ENCODE measurements at places on chromosomes 5 and 9. TPM values are rescaled to one million over a fixed set of nuclear protein-coding genes. Genes with fewer than 3 reads are reported as not detected.

DNA sequence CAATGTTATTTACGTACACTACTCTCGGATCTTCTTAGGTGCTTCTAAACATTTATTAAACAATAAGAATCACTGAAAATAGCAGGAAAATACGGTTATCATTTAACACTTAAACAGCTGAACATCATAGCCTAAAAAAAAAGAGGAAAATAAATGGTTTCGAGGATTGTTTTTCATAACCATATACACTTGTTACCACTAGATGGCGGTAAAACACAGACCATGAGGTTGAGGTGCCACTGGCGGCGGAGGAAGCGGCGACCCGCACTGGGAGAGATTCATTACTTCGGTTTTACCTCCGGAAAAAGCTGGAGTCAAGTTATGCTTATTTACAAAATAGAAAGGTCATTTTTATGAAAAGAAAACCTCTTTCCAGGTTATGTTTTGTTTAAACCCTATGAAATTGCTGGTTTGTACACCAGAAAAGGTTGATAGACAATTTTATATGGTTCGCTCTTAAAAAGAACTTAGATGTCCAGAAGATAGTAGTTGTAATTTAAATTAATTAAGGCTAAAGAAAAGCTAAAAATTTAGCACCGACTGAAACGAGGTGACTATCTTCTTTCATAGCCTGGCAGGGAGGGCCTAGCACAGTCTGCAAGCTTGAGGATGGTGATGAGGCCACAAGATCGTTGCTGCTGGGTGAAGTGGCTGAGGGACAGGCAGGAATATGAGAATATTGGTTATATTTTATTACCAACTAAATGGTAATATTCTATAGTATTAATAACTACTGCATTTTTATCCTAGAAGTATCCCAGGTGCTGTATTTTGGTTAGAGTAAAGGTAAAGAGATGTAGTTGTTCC, 605.7 kb downstream of the RAB3C start:
- H3K4me1 ChIP-seq, result peaks cover 17% of the 10 kb centered on the region
- H3K27me3 ChIP-seq, result no peaks in the 10 kb centered on the region
- H3K27ac ChIP-seq, result no peak overlapping the region
- peak; percentile 85 for DNase-seq

The ZNG1A gene
- 26.3 TPM for total RNA-seq

DNA sequence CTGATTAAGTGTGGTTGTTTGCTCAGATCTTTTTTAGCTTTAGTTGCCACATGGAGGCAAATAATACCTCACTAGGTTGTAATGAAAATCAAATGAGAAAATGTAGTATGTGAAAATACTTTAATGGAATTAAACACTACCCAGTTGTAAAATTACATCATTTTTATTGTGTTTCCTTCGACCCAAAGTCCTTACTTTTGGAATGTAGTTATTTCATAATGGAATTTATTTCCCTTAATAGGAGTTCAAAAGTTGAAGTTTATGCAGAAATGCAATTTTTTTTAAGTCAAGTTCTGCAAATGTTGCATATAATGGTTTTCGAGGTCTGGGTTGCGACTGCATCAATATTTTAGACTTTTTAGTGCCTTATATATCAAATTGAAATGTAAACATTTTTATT, 31.0 kb downstream of the TNPO1 start:
- peak overlapping the region; percentile 98 for H3K4me3 ChIP-seq
- peaks cover 75% of the 10 kb centered on the region for H3K4me1 ChIP-seq
- DNase-seq, result no peak
- H3K27me3 ChIP-seq, result no peaks in the 10 kb centered on the region
- H3K27ac ChIP-seq, result peak overlapping the region; percentile 97

The FOXD4L3 gene
- total RNA-seq, result not detected

The PCDH12 gene
- total RNA-seq, result not detected

The LHX6 gene
- not detected for total RNA-seq

DNA sequence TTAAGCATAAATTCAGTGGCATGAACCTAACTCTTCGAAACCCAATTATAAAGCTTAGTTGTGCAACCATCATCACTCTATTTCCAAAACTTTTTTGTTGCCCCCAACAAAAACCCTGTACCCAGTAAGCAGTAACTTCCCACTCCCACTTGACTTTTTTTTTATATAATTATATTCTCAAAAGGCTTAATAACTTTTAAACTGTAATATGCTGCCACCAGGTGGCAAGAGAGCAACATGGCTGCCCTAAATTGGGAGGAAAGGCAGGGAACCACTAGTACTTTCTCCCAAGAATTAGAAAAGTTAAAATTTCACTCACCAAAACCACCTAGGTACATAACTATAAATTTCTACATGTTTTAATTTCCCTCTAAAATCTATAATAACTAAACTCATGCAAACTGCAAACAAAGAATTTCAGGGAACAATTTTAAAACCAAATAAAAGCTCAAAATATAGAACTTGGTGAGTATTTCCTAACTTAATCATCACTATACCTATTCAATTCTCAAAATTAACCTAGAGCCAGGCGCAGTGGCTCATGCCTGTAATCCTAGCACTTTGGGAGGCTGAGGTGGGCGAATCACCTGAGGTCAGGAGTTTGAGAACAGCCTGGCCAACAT, 50.2 kb upstream of the RNF38 start:
- H3K27me3 ChIP-seq, result no peaks in the 10 kb centered on the region
- peaks cover 2% of the 10 kb centered on the region for H3K4me1 ChIP-seq
- no peak overlapping the region for H3K27ac ChIP-seq
- no peaks in the 10 kb centered on the region for H3K36me3 ChIP-seq
- no peak for DNase-seq

The PRRX2 gene
- 5.6 TPM for total RNA-seq

- no peaks in the 10 kb centered on the region for H3K27me3 ChIP-seq
- H3K4me1 ChIP-seq, result peaks cover 4% of the 10 kb centered on the region
- no peak overlapping the region for H3K27ac ChIP-seq
- H3K4me3 ChIP-seq, result no peak overlapping the region
- peaks cover 31% of the 10 kb centered on the region for H3K36me3 ChIP-seq
Observed at GRCh38 chr9:113258282-113258681, 17.1 kb downstream of the CDC26 start.

- H3K27me3 ChIP-seq, result no peaks in the 10 kb centered on the region
- peaks cover 12% of the 10 kb centered on the region for H3K4me1 ChIP-seq
- no peak overlapping the region for H3K4me3 ChIP-seq
- no peak overlapping the region for H3K27ac ChIP-seq
- no peak for DNase-seq
Observed at GRCh38 chr9:137030538-137031527, 1.1 kb downstream of the FUT7 start.

DNA sequence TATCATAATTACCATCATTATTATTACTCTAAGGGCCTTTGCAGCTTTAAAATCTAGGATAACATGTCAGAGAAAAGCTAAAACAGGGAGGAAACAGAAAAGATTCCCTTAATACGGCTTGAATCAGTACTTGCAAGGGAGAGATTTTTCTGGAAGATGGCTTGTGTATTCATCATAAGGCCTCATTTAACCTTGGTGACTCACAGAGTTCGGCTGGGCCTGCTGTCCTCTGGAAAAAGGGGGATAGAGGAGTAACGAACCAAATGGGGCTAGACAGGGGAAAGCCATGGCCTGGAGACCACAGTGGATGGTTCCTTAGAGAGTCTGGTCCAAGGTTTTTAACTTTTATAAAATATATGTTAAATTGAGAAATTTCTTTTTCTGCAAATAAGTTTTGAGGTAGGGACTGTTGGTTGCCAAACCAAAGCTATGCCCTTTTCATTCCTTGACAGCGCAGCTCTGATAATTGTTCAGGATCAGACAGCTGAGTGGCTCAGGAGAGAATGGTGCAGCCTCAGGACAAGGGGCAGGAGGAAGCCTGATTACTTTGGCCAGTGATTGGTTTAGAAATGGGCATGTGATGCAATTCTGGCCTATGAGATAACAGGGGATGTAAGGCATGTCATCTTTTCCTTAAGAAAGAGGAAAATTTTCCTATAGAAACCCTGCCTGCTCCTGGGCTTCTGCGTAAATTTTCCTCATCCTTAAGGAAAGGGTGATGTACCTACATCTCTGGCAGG, 25.6 kb upstream of the GSN start:
- H3K36me3 ChIP-seq, result peaks cover 7% of the 10 kb centered on the region
- no peak for DNase-seq
- H3K27me3 ChIP-seq, result no peaks in the 10 kb centered on the region
- H3K27ac ChIP-seq, result no peak overlapping the region
- H3K4me1 ChIP-seq, result peaks cover 24% of the 10 kb centered on the region
- H3K4me3 ChIP-seq, result no peak overlapping the region

GRCh38 chr9:109627042-109627441, 128.9 kb upstream of the PTPN3 start:
- H3K36me3 ChIP-seq, result no peaks in the 10 kb centered on the region
- no peak overlapping the region for H3K4me3 ChIP-seq
- DNase-seq, result no peak
- H3K27ac ChIP-seq, result no peak overlapping the region

The IFNA2 gene
- total RNA-seq, result not detected

The TMOD1 gene
- total RNA-seq, result not detected

The RNF208 gene
- total RNA-seq, result 7.2 TPM

The NXNL2 gene
- total RNA-seq, result 0.32 TPM

GRCh38 chr5:131264451-131265099, 722 bp downstream of the CDC42SE2 start:
- H3K4me3 ChIP-seq, result peak overlapping the region; percentile 90
- H3K4me1 ChIP-seq, result peaks cover 38% of the 10 kb centered on the region
- H3K27me3 ChIP-seq, result no peaks in the 10 kb centered on the region
- peak overlapping the region; percentile 85 for H3K27ac ChIP-seq

- no peak for DNase-seq
- peaks cover 29% of the 10 kb centered on the region for H3K4me1 ChIP-seq
- H3K27ac ChIP-seq, result peak overlapping the region; percentile 89
- no peak overlapping the region for H3K4me3 ChIP-seq
Observed at GRCh38 chr5:72234868-72235267, 85.2 kb downstream of the MRPS27 start.

GRCh38 chr9:108953983-108954574, 19.9 kb downstream of the ABITRAM start:
- peaks cover 7% of the 10 kb centered on the region for H3K36me3 ChIP-seq
- no peak overlapping the region for H3K27ac ChIP-seq
- H3K27me3 ChIP-seq, result no peaks in the 10 kb centered on the region
- no peak for DNase-seq

The DMRT3 gene
- not detected for total RNA-seq

The NDUFA8 gene
- 48.5 TPM for total RNA-seq

DNA sequence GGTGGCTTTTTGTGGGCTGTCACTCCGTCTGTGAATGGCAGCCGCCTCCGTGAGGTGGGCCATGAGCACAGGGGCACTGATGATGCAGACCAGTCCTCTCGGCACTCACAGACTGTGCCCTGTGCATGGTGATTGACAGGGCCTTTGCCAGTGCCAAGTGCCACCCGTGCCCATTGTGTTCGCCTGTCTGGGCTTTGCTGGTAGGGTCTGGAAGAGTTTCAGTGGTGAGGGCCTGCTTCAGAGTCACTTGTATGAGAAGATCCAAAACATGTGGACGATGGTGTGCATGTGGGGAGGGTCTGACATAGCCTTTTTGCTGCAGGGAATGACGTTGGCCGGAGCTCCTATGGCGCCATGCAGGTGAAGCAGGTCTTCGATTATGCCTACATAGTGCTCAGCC, 34.9 kb downstream of the TENT4A start:
- no peak overlapping the region for H3K4me3 ChIP-seq
- peaks cover 38% of the 10 kb centered on the region for H3K36me3 ChIP-seq
- peaks cover 2% of the 10 kb centered on the region for H3K4me1 ChIP-seq
- no peaks in the 10 kb centered on the region for H3K27me3 ChIP-seq

The FGF10 gene
- not detected for total RNA-seq

DNA sequence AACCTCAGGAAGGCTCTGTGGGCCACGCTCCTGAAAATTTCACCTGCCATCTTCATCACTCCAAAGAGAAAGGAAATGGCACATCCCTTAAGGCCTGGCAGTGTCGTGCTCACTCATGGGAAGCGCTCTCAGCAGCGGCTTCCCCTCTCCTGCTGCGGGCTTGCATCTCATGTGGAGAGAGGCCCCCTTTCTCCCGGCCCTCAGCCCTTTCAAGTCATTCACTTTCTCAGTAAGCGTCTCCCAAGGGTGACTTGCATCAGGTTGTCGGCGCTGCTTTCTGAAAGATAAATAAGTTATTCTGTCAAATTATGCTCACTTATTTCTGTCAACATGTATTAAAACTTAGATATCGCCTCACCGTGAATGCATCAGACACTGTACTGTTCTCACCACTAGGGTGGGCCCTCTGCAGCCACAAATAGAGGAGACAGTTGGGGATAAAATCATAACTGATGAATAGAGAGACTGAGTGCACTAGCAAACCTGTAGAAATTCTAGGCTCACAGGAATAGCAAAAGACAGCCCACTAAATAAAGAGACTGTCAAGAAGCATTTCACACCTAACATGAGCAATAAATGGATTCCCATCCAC, 174.6 kb downstream of the RFK start:
- no peaks in the 10 kb centered on the region for H3K36me3 ChIP-seq
- H3K4me1 ChIP-seq, result peaks cover 38% of the 10 kb centered on the region
- H3K27ac ChIP-seq, result no peak overlapping the region
- H3K4me3 ChIP-seq, result no peak overlapping the region
- DNase-seq, result no peak
- H3K27me3 ChIP-seq, result no peaks in the 10 kb centered on the region

DNA sequence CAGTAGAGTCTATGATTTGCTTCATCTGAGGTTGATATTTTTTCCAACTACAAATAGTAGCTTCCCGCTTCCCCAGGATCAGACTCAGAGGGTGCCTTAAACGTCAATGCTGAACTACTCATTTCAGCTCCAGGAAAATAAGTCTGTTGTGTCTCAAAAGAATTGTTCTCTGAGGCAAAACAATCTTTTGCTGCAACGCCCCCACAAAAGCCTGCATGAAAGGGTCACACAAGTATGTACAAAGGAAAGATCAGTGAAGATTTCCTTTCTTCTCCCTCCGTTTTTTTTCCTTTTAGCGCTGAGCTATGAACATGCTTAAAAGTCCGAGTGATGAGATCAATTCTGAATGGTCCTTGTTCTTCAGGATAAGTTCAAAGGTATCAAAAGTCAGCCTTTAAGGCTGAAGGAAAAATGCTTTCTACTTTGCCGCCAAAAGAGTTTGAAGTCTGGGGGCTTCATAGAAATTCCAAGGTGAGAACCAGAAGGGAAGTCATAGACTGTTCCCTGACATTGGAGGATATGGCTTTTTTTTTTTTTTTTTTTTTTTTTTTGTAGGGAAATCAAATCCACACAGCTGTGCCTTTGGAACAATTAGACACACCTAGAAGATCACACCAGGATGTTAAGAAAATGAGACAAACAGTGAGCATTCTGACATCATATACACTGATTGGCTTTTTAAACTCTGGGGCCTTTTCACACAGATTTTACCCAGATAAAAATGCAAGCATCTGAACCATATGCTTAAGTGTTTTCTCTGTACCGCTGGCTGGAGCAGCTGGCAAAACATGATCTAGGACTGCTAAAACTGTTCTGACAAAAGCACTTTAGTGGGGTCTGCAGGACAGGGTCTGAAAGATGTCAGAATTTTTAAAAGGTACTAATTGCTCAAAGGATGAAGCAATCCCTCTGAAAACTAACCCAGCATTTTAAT, 329.3 kb downstream of the ENC1 start:
- no peaks in the 10 kb centered on the region for H3K27me3 ChIP-seq
- DNase-seq, result no peak
- H3K4me3 ChIP-seq, result no peak overlapping the region
- no peak overlapping the region for H3K27ac ChIP-seq
- no peaks in the 10 kb centered on the region for H3K36me3 ChIP-seq
- peaks cover 8% of the 10 kb centered on the region for H3K4me1 ChIP-seq

GRCh38 chr9:77063645-77064285, 44.3 kb downstream of the FOXB2 start:
- DNase-seq, result no peak
- H3K4me3 ChIP-seq, result no peak overlapping the region
- peaks cover 5% of the 10 kb centered on the region for H3K27me3 ChIP-seq
- peaks cover 3% of the 10 kb centered on the region for H3K4me1 ChIP-seq
- no peaks in the 10 kb centered on the region for H3K36me3 ChIP-seq

GRCh38 chr5:54793468-54794134, 191.8 kb downstream of the ESM1 start:
- H3K4me1 ChIP-seq, result peaks cover 14% of the 10 kb centered on the region
- no peak overlapping the region for H3K4me3 ChIP-seq
- DNase-seq, result no peak
- no peak overlapping the region for H3K27ac ChIP-seq
- peaks cover 24% of the 10 kb centered on the region for H3K27me3 ChIP-seq
- no peaks in the 10 kb centered on the region for H3K36me3 ChIP-seq
